NCI-H510A treated with DMSO at 0.1 percent for 48 hours (cell line): ENCODE measurements at places on chromosomes 2 and 18.

DNA sequence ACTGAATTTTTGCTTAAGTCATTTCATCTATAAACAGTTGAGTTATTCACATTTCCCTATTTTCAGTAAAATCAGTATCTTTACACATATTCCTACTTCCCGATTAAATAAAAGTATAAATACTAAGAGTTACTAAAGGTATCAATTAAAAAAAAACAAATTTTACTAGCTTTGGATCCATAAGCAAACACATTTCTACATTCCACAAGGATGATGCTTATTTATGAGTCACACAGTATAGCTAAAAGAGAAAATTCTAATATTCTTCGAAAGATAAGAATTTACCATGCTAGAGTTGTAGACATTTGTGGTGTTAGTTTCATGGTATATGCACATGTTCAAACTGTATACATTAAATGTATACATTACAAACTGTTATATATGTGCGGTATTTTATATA, 23.7 kb downstream of the PGAP1 start:
- DNase-seq = no peak

GRCh38 chr18:23563377-23564043, 22.8 kb downstream of the NPC1 start:
- DNase-seq = no peak

- no peak for DNase-seq
These were observed 4.5 kb downstream of the PSTPIP2 start for GRCh38 chr18:46067438-46068007.

- peak; percentile 10 for DNase-seq
These were observed 235.0 kb downstream of the MBD5 start for GRCh38 chr2:148255929-148256328.

- DNase-seq = no peak
These were observed 172.7 kb downstream of the HRH4 start for GRCh38 chr18:24633121-24633520.

DNA sequence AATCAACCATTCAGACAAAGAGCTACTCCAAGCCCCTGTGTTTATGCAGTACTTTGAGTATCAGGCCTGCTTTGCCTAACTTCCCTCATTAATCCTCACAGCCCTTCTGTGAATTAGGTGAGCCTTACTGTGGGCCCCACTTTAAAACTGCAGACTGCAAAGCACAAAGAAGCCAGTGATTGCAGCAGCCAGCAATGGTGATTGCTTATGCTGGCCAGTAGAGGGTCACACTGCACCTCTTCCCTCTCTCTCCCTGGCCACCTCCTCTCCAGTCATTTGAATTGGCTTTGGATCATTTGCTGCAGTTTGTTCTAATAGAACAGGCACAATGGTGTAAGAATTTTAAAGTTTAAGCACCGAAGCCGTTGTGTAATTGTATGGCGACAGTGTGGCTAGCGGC, 229.9 kb downstream of the AGPS start:
- DNase-seq = no peak

DNA sequence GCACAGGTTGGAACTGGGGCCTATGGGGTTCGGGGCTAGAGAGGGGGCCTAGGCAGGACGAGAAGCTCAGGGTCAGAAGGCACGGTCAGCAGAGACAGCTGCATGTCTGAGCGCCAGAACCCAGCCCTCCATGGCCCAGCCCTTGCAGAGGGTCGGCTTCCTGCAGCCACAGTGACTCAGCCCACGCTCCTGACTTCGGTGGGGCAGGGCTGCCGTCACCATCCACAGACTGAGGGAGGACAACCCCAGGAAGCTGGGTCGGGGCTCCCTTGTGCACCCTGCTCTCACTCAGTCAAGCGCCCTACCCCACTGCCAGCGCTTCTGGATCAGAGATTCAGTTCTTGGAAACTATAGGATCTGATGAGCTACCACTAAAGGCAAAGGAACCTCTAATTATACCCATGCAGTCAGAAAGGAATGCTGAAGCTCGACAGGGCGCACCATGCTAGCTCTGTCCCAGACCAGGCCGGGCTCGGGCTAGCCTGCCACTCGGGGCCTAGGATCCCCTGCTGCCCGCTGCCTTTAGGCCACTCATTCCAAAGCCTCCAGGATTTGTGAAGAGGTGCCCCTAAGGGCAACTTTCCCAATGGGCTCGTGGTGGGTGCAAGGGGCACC, 3.0 kb downstream of the ACTR1B start:
- no peak for DNase-seq

DNA sequence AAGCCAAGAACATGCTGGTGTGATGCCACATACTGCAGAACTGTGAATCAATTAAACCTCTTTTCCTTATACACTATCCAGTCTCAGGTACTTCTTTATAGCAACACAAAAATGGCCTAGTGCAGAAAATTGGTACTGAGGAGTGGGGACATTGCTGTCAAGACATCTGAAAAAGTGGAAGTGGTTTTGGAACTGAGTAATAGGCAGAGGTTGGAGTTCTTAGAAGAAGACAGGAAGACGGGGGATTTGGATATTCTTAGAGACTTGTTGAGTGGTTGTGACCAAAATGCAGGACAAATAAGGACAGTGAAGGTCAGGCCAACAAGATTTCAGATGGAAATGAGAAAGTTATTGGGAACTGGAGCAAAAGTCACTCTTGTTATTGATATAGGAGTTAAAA, 31.3 kb upstream of the CDH2 start:
- no peak for DNase-seq

DNA sequence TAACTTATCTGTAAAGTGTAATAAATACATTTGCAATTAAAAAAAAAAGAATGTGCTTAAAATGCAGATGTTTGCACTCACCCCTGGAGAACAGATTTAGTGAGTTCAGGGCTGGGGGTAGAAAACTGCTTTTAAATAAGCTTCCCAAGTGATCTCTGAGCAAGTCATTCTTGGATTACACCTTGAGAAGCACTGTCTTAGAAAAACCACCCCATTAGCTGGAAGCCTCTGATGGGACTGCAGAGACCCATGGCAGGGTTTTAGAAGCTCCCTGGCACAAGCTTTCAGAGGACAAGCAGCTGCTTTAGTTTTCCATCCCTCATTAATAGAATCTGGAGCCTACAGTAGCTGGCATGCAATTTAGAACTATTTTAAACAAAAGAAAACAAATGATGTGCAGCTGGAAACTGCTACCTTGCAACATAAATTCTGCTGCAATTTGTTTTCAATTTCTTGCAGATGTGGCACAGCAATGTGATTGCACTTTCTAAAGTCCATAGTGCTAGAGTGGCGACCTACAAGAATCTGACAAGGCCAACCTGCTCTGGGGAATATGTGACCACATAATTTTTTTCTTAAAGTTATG, 141.5 kb downstream of the CDC42EP3 start:
- no peak for DNase-seq

- DNase-seq = no peak
These were observed 37.3 kb downstream of the ST3GAL5 start for GRCh38 chr2:85851253-85852151.

DNA sequence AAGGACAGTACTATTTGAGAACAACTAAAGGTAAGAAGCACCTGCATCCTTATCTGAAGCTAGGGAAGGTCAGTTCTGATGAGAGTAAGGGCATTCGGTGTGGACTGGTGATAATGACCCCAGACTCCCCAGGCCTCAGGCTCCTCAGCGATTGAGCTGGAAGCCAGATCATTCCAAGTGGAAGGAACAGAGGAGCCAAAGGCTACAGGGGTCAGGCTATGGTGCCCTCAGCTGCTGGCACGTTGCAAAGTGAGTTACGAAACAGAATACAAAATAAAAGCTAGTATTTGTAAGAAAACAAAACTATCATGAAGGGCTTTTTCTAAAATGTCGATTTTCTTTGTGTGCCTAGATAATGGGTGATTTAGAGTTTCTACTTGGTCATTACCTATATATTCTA, 168.5 kb upstream of the LRRTM1 start:
- DNase-seq = no peak

DNA sequence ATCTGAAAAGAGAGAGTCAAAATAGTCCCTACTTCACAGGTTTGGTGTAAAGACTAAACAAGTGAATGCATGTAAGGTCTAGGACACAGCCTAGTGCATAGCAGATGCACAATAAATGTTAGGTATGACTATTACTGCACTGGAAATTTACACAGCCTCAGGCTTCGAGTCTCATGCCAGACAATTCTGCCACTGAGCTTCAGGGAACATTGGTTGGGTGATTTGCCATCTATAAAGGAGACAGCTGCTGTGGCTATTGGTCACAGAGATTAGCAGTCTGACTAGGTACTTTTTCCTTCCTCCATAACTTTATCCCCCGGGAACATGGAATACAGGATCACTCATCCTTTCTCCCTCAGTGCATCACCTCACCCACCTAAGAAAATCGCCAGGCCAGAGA, 89.2 kb downstream of the FAM124B start:
- DNase-seq = no peak

GRCh38 chr2:88049622-88050021, 6.0 kb downstream of the KRCC1 start:
- no peak for DNase-seq

GRCh38 chr2:198293281-198293680, 488.9 kb downstream of the PLCL1 start:
- no peak for DNase-seq

DNA sequence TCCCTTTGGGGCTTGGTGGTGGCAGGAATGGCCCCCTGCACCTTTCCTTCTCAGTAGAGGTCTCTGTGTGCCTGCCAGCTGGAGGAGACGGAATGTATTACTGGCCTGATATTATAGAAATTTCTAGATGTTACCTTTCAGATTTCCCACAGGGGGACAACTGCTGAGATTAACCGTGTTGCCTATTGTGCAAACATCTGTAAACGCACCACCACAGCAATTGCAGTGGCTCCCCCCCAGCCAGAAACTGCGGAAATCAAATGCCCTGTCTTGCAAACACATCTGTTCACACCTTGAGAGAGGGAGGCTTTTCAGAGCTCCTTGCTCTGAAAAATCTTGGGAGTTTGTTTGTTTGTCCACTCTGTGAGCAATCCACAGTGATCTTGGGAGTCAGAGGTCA, 270.0 kb upstream of the RAB12 start:
- no peak for DNase-seq

DNA sequence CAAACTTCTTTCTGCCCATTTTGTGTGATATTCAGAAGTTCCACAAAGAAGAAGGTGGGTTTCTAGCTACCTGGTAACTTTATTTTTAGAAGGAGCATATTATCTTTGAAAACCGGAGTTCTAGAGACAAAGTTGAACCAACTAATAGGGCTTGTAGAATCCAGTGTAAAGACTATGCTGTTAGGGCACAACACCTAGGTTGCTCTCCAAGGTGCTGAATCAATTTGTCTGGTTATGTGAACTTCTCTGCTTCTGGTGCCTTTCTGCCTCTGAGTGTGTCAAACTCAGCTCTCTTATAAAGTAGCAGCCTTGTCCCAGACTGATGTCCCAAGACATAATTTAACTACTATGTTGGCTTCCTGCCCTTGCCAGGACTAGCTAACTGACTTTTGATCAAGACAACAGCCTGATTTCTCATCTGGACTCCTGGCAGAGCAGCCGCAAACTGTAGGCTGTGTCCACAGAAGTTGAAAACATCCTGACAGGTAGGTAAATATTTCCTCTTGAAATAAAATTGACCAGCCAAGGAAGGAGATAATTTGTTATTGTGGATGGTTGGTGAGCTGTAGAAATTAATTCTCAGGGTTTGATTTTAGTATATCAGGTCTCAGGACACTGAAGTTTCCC, 119.4 kb downstream of the CYRIA start:
- DNase-seq = no peak

DNA sequence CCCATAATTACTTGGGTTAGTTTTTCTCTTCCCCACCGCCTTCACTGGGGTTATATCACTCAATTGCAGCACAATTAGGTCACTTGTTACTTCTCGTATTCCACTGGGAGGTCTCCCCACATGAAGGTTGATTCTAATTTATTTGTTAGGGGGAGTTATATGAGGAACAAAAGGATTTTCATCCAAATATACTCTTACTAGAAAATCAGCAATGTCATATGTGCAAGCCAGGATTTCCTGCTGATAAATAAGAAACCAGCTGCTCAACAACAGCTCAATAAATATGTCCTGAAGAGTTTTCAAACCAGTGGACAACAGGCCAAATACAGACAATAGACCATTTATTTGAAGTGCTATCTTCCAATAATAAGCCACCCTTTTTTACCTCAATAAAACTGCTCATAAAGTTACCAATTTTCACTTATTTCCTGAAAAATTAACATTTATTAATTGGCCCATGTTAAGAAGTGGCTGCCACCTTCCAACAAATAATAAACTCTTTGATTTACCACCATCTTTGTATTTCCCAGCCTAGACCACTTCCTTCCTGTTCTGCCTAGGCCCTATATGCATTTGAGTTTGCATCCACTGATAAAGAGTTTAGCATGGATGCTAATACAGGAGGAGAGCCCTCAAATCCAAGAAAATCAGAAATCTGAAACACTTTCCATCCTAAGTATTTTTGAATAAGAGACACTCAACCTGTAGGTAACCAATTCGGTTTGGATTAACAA, 184.4 kb upstream of the SLC39A10 start:
- DNase-seq = no peak

DNA sequence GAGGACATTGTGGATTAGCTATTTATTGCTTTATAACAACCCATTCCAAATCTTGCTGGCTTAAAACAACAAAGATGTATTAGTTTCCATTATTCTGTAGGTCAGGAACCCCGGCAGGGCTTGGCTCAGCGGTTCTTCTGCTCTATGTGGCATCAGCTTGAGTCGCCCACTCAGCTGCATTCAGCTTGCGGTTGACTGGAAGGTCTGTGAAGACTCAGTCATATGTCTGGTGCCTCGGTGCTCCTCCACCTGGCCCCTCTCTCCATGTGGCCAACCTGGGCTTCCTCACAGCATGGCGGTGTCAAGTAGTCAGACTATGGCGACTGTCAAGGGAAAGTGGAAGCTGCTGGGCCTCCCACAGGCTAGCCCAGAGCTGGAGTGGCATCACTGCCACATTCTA, 48.6 kb downstream of the EMILIN2 start:
- DNase-seq = no peak

GRCh38 chr18:74255131-74255616, 36.6 kb downstream of the CYB5A start:
- DNase-seq = no peak

DNA sequence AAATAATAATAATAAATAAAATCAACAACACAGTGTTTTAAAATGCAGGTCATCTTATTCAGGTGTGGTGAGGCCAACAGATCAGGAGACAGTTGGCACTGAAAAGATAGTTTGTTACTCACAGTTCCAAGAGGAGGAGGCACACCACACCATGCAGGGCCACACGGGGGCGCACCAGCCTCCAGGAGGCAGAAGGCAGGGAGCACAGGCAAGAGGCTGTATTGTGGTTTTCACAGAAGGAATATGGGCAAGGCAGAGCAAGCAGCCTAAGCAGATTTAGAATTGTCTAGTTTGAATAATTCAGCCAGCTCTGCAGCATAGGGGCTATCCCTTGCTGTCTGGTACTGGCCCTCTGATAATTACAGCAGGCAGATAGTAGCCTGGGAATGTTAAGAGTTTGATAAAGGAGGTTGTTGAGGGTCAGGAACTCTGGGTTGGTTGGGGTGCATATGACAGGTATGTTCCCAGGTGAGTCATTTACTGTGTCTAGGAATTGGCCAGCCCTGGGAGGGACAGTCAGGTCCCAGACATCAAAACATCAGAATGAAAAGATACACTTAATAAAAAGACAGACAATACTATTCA, 31.3 kb downstream of the KIAA2012 start:
- DNase-seq = peak; percentile 13
